ENCODE measurements at places on chromosomes 3 and 15. TPM values are rescaled to one million over a fixed set of nuclear protein-coding genes. Genes with fewer than 3 reads are reported as not detected.
A peak's percentile ranks its signal among the peaks of the same experiment; 100 is the strongest.

DNA sequence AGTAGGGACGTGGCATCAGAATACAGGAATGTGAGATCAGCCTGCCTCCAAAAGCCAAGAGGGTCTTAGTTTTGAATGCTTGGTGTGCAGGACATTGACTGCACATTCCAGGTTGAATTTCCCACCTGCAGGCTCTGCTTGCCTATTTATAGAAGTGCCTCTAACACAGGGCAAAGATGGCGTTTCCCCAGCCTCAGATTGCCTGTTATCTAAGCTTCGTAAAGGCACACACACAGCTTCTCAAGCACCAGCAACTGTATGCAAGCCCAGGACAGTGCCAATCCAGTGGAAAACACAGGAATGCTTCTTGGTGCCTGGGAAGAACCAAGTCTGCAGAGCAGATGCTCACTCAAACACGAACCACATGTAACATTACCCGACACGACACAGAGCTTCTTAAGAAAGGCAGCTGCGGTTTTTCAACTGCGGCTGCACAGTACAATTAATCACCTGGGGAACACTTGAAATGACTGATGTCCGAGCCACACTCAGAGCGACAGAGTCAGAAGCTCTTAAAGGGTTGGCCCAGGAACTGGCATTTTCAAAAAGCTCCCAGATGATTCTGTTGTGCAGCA is 90.0 kb upstream of the ANKRD34C start:
- no peak for DNase-seq

KNSTRN gene
- total RNA-seq: 144 TPM

DNA sequence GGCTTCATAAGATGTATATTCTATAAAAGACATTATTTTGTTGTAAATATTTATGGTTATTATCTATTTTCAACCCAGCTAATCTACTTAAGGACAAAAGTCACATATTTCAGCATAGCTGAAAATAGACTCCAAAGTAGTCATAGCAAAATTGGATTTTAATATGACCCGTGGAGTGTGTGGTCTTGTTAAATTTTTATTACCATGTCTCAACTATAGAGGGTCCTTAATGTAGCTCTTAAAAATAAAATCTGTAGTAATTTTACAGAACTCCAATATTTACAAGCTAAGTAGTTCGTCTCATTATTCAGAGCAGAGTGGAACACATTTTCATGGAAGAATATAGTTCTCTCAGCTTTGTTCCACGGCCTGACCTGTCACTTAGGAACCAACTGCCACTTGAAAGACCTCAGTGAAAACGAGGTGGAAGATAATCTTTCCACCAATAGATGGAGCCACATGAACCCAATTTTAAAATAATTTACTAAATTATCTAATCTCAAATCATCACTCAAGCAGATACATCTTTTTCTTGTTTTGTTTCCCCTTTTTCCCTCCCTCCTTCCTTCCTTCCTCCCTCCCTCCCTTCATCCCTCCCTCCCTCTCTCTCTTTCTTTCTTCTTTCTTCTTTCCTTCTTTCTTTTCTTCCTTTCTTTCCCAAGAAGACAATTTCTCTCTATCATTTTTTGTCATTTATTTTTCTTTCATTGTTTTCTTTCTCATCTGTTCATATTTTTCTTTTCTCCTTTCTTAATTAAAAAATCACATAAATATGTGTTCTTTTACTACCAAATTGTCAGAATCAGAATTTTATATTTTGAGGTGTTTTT is 97.2 kb downstream of the CLDN1 start:
- DNase-seq: no peak

ZKSCAN7 gene
- total RNA-seq: 2.1 TPM

GRCh38 chr3:10411598-10412332 is 90.9 kb upstream of the SEC13 start:
- no peak for DNase-seq

- peak; percentile 2 for DNase-seq
These were observed 204.4 kb upstream of the TGFBR2 start for GRCh38 chr3:30401971-30402370.

- no peak for DNase-seq
These were observed 20.1 kb upstream of the TM2D3 start for GRCh38 chr15:101672298-101672697.

SLC27A2 gene
- total RNA-seq: 1.3 TPM

GRCh38 chr15:62150445-62150844 is 14.6 kb downstream of the C2CD4B start:
- DNase-seq: no peak

- DNase-seq: no peak
These were observed 37.4 kb downstream of the SYN2 start for GRCh38 chr3:12041446-12042041.

EXD1 gene
- not detected for total RNA-seq

MB21D2 gene
- 43.2 TPM for total RNA-seq

- no peak for DNase-seq
These were observed 32.6 kb downstream of the COL6A5 start for GRCh38 chr3:130377960-130378676.

- DNase-seq: no peak
These were observed 208.9 kb upstream of the CFAP20DC start for GRCh38 chr3:59258550-59259260.
